ENCODE measurements at places on chromosomes 16 and 17.

GRCh38 chr16:85750827-85751697 lies at the start of gene C16orf74:
Gene C16orf74, minus strand, starts transcription at chr16:85751096. Its CDS starts 15,879 bp downstream, at chr16:85735217.
- no peak for DNase-seq

- no peak for DNase-seq
These were observed 119.0 kb upstream of the CDC42EP4 start for GRCh38 chr17:73430848-73431247.

DNA sequence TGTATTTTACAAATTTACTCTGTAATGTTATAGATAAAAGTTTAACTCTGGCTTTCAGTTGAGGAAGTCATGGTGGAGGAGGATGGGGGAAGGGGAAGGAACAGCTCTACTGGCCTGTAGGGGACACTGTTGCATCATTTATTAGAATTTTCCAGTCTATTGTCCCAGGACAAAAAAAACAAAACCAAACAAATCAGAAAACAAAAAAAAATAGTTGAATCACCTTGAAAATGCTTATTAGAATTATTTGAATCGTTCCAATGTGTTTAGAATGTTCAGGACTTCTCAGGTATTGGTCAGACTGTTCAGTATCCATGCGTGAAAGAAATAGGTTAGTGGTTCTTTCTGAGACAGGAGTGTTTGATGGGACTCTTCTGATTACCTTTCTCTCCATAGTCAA lies 242.0 kb downstream of the FTO start:
- no peak for DNase-seq

- DNase-seq = no peak
These were observed 21.9 kb downstream of the ZNF423 start for GRCh38 chr16:49833796-49834530.

DNA sequence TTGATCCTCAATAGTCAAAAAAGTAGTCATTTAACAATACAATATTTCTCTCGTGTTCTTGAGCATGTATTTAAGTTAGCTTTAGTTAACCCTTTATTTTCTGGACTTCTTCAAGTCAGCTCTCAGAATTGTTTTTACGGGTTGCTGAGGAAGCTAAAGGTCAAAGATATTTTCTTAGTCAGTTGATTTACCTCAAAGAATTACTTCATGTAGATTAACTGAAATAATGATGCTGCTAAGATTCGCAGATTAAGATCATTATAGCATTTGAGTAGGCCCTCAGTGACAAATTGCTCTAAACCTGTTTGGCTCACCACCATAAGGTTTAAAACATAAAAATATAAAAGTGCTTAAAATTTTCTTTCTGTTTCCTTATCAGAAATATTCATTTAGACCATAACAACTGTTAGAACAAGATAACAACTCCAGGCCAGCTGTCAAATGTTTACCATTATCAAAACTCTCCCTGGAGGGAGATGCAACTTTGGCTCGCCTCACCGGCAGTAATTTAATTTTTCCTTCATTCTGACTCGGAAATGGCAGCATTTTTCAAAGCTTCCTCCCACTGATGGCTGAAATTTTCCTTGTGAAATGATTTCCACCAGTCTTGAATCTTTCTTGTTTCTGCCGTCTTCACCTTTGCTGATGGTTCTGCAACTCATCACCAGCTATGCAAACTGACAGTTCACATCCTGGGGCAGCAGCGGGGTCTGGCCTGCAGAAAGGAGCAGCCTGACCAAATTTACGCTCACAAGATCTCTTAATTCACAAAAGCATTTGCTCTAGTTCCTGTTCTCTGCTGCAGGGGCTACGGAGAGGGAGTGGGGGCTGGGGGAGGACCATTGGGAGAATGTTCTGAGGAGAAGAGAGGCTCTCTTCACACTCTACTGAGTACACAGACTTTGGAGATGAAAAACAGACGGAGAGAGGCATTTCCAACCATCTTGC lies 254.8 kb upstream of the TBX2 start:
- no peak for DNase-seq

- no peak for DNase-seq
These were observed 40.3 kb downstream of the MAP1LC3B start for GRCh38 chr16:87432330-87432915.

- no peak for DNase-seq
These were observed 17.1 kb downstream of the BFAR start for GRCh38 chr16:14649816-14650215.

GRCh38 chr16:64996641-64997040 lies 125.2 kb downstream of the CDH11 start:
- DNase-seq = no peak

GRCh38 chr17:14489986-14490385 lies 189.1 kb downstream of the HS3ST3B1 start:
- DNase-seq = no peak

DNA sequence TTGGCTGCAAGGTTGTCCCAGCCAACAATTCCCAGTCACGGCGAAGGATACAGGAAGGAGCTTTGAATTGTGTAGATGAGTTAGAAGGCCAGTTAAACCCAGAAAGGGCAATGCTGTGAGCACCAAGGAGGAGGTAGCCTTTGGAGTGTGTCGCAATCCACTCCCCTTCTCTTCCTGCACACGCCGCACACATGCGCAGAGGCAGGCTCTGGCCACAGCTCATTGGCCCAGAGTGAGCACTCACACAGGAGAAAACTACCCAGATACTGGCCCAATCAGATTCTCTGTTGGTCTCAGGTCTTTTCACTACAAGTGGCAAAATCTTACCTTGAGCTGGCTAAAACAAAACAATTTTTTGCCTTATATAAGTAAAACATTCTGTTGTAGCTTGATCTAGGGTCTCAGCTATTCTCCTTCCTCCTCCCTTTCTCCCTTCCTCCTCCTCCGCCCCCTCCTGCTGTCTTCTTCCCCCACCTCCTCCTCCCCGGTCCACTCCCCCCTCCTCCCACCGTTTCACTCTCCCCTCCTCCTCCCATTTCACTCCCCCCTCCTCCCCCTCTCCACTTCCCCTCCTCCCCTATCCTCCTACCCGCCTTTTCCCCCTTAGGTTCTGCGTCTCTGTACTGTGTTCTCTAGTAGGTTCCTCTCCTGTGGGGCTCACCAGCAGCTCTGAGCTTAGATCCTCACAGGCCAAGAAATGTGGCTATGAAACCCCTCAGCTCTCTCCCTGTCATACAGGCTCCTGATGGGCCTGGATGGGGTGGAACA lies 344.9 kb downstream of the CPPED1 start:
- DNase-seq = no peak

Data from activated T-helper 1 cell treated with anti-CD3 and anti-CD28 coated beads, Interleukin-2, amount 50 U/mL, for 16 hours (primary cell).